ENCODE measurements at places on chromosomes 7 and 10.

DNA sequence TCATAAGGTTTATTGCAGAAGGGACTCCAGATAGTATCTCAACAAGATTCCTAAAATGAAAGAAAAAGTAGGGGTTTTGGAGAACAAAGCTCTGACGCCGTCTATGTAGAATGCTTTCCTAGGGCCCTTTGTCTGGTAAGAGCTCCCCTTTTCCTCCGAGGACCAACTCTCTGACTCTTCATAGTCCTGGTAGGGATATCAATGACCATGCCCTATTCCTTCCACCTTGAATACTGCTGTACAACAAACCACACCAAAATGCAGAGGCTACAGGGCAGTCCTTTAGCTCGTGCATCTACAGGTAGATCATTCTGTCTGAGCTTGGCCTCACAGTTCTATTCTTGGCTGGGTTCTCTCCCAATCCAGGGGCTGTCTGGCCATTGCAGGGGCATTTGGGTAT, 190.3 kb downstream of the WDR11 start:
- DNase-seq, result no peak

DNA sequence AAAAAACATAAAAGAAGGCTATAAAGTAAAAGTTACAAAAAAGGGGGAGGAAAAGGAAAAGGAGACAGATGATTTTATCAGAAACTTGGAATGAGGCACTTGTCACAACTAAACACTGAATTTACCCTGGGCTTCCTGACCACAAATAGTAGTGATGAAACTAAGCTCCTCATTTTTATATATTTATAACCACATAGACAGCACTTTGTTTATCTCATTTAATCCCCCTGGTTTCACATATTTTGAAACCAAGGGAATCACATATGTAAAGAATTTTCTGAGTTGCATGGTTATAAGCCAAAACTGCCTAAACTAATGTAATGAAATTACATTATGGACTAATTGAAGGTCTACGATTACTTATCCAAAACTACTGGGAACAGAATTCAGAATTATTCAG, 39.6 kb upstream of the MET start:
- DNase-seq, result peak; percentile 54

DNA sequence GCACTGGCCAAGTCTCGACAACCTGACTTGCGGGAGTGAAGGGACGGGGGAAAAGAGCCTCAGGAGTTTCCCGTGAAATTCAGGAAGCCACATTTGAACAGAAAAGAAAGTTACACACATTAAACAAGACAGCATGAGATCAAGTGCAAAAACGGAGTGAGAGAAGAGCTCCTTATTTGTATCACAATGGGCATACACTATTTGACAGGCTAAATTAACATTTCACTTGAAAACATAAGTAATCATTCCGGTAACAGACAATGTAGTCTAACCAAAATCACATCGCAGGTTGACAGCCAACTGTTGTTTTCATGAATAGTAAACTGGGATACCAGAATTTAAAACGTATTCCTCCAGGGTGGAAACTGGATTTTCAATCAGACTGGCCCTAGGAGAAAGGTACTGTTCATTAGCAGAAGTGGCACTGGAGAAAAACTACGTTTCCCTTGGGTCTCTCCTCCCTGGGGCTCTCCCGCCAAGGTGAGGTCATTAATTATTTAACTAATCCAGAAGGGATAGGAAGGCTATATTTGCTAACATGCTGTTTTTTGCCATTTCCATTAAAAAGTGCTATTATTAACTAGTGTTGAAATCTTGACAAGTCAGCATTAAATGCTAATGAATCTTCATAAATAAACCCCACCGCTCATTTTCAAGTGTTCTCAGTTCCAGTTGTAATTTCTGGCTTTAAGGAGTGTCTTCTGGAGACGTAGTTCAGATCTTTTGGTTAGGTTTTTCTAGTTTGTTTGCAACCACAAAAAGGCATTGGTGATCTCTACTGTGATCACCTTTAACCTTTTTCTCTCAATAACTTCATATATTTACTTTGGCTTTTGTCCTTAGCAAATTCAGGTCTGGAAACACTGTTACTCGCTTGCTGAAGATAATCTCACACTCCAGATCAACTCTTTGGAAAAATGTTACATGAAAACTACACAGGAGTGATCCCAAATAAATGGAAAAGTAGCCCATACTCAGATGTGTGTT, 25.1 kb downstream of the RHEB start:
- DNase-seq, result no peak

- DNase-seq, result no peak
Observed at GRCh38 chr7:144936314-144936713, 100.5 kb upstream of the TPK1 start.

DNA sequence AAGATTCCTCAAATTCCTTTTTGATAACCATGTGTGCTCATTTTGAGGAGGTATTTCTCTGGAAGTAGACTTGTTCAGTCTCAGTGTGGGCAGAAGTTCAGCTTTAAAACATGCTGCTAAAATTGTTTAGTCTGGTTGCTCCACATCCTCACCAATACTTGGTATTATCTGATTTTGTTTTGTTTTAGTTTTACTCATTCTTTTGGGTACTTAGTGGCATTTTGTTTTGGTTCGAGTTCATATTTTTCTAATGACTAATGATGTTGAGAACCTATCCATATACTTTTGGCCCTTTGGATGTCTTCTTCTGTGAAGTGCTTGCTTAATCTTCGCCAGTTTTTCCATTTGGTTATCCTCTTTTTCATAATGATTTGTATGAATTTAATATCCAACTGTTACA, 694.2 kb upstream of the FZD8 start:
- DNase-seq, result peak; percentile 8

DNA sequence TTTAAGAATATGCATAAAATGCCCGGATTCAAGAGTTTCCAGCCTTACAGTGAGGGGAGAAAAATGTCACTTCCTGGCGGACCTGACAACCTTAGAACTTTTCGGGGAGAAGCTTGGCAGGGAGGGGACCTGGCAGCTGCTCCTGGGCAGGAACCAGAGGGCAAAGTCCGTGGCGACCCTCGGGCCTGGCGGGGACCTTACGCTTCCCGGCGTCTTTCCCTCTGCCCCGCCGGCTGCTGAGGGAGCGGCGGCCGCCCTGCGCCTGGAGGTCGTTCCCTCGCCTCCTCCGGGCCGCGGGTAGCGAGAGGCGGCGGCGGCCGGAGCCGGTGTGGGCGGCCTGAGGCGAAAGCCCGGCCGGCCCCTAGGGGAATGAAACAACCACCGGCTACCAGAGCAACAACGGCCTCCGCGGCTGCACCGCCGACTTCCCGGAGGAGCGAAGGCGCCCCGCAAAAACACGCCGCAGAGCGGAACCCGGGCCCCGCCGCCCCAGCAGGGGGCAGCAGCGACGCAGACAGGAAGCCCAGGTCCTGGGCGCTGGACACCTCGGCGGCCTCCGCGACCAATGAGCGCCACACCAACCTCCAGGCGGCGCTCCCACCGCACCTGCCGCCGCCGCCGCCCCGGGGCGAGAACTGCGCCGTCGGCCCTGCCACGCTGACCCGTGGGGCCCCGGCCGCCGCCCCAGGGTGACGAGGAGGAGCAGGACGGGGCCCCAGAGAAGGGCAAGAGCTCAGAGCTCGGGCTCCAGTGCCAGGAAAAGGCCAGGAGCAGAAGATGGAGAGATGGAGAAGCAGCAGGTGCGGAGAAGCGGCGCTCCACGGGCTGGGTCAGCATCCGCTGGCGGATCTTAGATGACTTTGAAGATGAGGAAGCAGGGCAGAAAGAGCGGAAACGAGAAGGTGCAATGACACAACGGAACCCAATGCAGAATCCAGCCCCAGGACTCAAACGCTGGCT, 10.5 kb upstream of the ACSM6 start:
- DNase-seq, result peak; percentile 90

- DNase-seq, result no peak
Observed at GRCh38 chr7:1323178-1324027, 90.7 kb downstream of the UNCX start.

- DNase-seq, result no peak
Observed at GRCh38 chr7:146956853-146957252, 840.3 kb downstream of the CNTNAP2 start.

- no peak for DNase-seq
Observed at GRCh38 chr10:119724593-119725516, 995 bp upstream of the INPP5F start.

DNA sequence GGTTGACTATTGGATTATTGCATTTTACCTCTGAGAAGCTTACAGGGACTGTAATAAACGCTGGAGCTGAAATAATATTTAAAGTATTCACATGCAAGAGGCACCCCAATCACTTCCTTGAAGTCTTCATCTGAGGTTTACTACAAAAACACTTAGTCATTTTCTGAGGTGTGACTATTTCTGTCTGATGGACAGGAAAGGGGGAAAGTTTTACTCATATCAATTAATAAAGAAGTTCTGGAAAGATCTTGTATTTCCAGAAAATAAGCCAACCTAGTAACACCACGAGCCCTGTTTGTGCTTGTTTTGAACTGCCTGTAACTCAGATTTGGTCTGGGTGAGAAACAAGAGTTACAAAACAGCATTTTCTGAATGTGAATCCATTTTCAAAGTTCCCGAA, 63.9 kb upstream of the PRKCQ start:
- no peak for DNase-seq

- no peak for DNase-seq
Observed at GRCh38 chr10:113961182-113962031, 82.3 kb upstream of the ADRB1 start.

GRCh38 chr10:93541402-93542357, 24.8 kb upstream of the FFAR4 start:
- DNase-seq, result peak; percentile 83

DNA sequence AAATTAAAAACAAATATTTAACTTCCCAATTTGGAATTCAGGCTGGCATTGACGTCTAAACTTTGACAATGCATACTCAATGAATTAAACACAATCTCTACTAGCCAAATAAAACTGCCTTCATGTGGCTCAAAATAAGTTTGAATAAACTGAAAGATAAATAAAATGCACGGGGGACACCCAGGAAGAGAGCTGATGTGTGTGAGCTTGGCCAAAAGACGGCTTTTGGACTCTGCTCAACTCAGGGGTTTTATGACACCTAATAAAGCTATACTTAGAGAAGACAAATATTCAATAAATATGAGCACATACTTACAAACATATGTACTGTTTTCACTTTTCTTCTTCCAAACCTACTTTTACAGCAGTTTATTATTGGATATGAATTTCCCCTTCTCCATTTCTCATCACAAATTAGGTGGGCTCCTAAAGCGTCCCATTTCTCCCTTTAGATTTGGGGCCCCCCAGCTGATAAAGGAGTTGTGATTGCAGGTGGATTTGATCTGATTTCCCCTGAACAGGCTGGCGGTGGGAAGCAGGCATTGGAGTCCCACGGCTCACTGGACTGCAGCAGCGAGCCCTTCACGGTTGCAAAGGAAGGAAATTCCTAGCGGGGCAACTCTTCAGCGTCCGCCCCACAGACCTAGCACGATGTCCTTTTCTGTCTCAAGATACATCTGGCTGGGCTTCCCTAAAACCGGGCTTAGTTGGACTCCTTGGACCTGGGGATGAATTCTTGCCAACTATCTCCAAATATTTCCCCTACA, 79.6 kb downstream of the INSIG1 start:
- DNase-seq, result no peak

DNA sequence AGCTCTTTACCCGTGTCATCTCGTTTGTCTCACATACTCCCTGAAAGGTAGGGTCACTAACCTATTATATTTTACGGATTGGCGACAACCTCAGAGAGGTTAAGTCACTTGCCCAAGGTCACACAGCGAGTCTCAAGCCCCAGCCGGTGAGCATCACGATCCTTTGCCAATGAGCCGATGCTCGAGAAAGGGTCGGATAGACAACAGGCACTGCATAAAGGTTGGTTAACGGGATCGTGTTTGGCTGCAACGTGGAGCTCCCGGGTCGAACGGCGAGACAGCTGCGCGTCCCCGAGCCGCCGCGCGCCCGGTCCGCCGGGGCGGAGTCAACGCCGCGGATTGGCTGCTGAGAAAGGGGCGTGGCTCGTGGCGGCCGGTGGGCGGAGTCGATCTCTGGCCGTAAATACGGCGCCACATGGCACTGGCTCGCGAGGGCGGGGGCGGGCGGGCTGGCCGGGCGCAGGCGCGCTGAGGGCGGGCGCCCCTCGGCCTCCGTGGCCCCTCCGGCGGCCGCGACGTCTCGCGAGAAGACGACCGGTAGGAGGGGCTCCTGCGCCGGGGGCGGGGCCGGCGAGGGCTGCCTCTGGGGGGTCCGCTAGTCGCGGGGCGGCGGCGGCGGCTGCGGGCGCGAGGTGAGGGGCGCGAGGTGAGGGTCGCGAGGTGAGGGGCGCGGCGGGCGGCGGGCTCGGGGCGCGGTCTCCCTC, at the start of gene CHST12:
Gene CHST12 (plus strand): TSS at position 598 of the 704 bp plus-strand sequence. CDS start 29,029 bp downstream, outside the sequence.
- DNase-seq, result peak; percentile 98

GRCh38 chr10:106242301-106242700, 922.2 kb downstream of the SORCS1 start:
- DNase-seq, result no peak

GRCh38 chr7:116229366-116229765, 19.0 kb downstream of the TES start:
- no peak for DNase-seq

GRCh38 chr7:42020061-42020460, 216.9 kb downstream of the GLI3 start:
- DNase-seq, result peak; percentile 21

DNA sequence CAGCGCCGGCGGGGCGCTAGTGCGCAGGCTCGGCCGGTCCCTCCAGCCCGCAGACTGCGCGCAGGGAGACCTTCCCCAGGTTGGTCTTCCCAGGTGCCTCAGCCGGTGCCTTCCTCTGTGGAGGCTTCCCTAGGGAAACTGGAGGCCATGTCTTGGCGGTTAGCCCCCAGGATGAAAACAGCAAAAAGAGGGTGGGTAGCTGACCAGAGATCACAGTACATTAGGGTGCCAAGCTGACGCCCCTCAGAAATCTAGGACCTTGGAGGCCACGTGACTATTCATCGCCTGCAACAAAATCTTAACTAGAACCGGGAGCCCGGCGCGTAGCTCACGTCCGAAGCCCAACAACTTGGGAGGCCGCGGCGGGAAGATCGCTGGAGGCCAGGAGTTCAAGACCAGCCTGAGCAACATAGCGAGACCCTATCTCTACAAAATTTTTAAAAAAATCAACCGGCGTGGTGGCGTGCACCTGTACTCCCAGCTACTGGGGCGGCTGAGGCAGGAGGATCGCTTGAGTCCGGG, 327 bp upstream of the FIS1 start:
- DNase-seq, result no peak

DNA sequence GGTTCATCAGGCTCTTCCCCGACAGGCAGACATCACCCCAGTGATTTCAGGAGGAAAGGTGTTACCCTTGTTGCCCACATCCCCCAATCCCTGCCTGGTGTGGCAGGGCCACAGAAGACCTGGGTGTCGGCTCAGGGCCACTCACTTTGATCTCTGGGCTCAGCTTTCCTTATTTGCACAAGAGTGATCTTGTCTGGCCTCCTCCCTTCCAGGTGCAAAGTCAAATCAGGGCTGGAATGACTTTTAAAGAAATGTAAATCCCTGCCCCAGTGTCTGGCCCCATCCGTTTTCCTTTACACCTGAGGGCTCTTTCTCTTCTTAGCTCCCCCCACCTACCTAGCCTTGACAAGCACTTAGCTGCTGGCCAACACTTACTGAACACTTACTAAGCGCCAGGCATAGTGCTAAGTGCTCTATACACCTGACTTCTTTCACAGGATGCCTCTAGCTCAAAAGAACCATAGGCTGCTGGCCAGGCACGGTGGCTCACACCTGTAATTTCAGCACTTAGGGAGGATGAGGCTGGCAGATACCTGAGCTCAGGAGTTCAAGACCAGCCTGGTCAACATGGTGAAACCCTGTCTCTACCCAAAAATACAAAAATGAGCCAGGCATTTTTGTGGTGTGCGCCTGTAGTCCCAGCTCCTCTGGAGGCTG, 979 bp upstream of the NODAL start:
- DNase-seq, result no peak

- no peak for DNase-seq
Observed at GRCh38 chr7:146698995-146699610, 582.5 kb downstream of the CNTNAP2 start.

All from adipocyte (in vitro differentiated cells).